Fibroblast of upper back skin (primary cell): ENCODE measurements at places on chromosomes 12 and 14.

DNA sequence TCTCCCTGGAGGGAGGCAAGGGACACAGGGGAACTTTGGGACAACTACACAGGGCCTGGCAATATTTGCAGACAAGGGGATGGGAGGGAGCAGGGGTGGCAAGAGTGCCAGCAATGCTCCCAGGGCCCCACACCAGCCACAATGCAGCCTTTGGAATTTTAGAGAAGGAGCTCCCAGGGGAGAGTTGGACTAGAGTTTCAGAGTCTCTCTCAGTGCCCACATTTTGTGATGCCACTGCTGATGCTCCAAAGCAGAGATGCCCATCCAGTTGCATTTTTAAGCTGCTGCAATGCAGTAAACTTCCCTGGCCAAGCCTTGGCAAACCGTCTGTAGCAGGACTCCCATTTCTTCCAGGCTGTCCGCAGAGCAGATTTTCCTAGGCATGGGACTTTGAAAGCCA lies 98.9 kb downstream of the ZFP36L1 start:
- no peak for DNase-seq

DNA sequence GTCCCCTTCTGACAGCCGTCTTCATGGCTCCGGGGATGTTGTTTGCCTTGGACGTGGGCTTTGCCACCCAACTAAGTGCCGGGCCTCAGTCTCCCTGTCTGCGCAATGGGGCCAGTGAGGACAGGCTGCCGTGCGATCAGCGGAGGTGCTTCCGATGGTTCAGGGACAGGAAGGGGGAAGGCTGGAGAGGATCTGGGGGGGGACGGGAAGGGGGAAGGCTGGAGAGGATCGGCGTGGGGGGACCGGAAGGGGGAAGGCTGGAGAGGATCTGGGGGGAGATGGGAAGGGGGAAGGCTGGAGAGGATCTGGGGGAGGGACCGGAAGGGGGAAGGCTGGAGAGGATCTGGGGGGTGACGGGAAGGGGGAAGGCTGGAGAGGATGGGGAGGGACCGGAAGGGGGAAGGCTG lies 3.4 kb downstream of the MMP17 start:
- DNase-seq = peak; percentile 91

DNA sequence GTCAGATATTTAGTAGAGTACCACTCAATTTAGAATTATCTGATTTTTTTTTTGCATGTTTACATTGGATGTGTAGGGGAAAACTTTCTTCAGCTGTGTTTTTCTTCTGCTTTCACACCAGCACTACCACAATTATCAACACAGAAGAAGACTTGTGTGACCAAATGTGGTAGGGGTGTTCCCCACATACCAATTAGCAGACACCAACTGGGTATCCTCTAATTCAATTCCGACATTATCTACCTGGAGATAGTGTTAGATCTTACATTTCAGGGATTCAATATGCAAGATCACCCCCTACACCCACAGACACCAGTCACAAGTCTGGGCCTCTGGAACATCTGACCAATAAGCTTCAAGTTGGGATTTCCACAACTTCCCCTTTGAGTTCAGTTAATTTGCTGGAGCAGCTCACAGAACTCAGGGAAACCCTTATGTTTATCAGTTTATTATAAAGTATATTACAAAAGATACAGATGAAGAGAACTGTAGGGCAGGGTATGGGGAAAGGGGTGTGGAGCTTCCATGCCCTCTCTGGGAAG lies 4.1 kb upstream of the KLRG1 start:
- no peak for DNase-seq

- DNase-seq = no peak
Observed at GRCh38 chr12:459430-460258, at the start of gene B4GALNT3. Gene B4GALNT3, plus strand, starts transcription at chr12:459939. Its CDS starts 438 bp downstream, at chr12:460377.

DNA sequence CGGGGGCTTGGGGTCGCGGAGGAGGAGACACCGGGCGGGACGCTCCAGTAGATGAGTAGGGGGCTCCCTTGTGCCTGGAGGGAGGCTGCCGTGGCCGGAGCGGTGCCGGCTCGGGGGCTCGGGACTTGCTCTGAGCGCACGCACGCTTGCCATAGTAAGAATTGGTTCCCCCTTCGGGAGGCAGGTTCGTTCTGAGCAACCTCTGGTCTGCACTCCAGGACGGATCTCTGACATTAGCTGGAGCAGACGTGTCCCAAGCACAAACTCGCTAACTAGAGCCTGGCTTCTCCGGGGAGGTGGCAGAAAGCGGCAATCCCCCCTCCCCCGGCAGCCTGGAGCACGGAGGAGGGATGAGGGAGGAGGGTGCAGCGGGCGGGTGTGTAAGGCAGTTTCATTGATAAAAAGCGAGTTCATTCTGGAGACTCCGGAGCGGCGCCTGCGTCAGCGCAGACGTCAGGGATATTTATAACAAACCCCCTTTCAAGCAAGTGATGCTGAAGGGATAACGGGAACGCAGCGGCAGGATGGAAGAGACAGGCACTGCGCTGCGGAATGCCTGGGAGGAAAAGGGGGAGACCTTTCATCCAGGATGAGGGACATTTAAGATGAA lies 630 bp downstream of the FOS start:
- DNase-seq = peak; percentile 63

GRCh38 chr12:103996595-103996994 lies 30.9 kb downstream of the TDG start:
- DNase-seq = no peak

GRCh38 chr12:87924149-87924548 lies 105.1 kb downstream of the C12orf50 start:
- peak; percentile 74 for DNase-seq

- DNase-seq = no peak
Observed at GRCh38 chr12:43361031-43361710, 190.8 kb downstream of the ADAMTS20 start.

DNA sequence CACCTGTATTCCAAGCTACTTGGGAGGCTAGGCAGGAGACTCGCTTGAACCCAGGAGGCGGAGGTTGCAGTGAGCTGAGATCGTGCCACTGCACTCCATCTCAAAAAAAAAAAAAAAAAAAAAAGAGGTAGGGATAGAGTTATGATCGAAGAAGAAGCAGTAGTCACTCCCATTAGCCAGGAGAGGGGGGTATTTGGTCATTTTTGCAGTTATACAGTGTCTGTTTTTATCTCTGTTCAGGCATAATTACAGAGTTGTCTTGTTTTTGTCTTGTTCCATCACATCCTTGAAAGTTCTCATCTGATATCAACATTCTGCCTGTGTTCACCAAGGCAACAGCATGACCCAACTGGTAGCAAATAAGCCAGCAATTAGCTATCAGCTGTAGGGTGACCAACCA lies 98.5 kb upstream of the TMPO start:
- DNase-seq = peak; percentile 74

DNA sequence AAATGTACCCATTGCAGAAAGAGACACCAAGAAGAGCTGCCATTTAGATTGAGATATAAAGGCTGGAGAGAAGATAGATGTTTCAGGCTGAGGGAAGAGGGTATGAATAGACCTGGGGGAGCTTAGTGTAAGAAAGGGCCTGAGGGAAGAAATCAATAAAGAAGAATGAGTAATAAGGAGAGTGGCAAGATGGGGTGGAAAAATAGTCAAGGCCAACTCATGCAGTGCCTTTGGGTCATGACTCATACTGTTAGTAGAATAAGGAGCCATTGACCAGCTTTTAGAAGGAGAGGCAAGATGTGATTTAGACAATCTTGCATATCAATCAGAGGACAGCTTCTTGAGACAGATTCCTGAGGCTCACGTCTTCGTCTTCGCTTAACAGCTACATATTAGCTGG lies 287.5 kb downstream of the DUSP6 start:
- DNase-seq = peak; percentile 39

GRCh38 chr12:81084811-81085350 lies 7.0 kb downstream of the ACSS3 start:
- peak; percentile 21 for DNase-seq

DNA sequence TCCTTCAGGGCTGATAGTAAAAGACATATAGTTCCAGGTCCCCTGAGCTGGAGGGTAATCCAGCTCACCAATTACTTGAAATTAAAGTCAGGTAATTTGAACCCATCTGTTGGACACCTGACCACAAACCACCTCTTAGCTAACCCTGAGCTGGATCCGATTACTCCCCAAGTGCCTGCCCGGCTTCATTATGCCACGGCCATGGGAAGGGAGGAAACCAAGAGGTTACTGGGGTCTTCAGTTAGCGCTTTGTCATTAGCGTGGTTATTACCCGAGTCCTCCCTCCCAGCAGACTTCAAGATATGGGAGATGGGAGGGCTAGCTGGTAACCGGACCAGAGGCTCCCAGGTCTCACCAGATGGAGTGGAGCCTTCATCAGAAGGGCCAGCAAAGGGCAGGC lies 1071.4 kb downstream of the BCL11B start:
- no peak for DNase-seq

GRCh38 chr14:104903990-104904389 lies 20.7 kb upstream of the PLD4 start:
- DNase-seq = no peak

DNA sequence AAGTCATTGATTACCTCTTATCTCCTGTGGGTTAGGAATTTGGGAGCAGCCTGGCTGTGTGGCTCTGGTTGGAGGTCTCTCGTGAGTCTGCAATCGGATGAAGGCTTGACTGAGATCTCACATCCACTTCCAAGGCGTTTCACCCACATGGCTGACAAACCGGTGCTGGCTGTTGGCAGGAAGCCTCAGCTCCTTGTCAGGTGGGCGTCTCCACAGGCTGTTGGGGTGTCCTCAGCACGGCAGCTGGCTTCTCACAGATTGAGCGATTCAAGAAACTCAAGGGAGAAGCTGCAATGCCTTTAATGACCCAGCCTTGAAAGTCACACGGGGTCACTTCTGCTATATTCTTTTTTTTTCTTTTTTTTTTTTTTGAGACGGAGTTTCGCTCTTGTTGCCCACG lies 28.6 kb upstream of the CORO1C start:
- DNase-seq = no peak

GRCh38 chr12:44847403-44847802 lies 28.7 kb downstream of the NELL2 start:
- DNase-seq = no peak

- peak; percentile 15 for DNase-seq
Observed at GRCh38 chr12:61993734-61994345, 266.4 kb upstream of the USP15 start.

DNA sequence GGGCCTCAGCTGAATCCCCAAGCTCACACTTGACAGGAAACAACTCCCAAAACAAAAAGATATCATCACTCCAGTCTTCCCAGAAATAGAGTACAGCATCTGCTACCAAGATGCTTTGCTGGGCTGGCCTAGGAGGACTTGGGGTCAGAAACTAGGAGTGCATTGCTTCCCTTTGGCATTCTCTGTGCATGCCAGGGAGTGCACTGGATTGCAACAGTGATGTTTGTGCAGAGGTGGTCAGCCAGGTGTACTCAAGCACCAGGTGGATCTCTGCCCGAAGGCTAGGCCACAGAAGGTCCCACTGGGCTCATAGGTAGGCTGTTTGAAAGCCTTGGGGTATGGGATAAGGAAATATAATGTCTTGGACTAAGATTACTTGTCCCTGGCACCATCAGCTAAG lies 51.1 kb downstream of the RAB35 start:
- no peak for DNase-seq

GRCh38 chr14:64860039-64860438 lies 19.7 kb downstream of the SPTB start:
- DNase-seq = no peak

GRCh38 chr12:118398940-118399339 lies 22.6 kb downstream of the SUDS3 start:
- DNase-seq = no peak

DNA sequence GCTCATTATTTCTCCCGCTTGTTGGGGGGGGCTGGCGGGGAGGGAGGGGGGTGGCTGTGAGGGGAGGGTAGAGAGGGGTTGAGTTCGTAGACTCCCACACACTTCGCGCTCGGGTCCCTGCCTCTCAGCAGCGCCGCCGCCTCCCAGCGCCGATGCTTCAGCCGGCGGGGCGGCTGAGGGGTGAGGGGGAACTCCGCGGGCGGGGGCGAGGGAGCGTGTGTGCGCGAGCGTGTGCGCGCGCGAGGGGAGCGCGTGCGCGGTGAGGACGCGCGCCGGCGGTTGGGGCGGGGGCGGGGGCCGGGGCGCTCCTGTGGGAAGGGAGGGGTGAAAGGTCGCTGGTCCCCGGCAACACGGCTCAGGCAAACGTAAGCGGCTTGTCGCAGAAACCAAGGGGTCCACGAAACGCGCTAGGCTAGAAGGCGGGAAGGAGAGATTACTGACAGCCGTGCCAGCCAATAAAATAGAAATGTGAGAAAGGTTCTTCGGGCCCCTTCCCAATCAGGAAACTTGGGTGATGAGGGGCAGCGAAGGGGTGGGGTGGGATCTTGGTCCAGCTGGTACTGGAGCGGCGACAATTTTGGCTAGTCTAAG lies 343 bp upstream of the NOVA1 start:
- peak; percentile 91 for DNase-seq

- peak; percentile 63 for DNase-seq
Observed at GRCh38 chr12:42568952-42569915, 20.3 kb downstream of the PRICKLE1 start.

- peak; percentile 79 for DNase-seq
Observed at GRCh38 chr12:1644534-1645438, 15.8 kb downstream of the WNT5B start.

GRCh38 chr12:95147866-95148265 lies 69.4 kb downstream of the FGD6 start:
- no peak for DNase-seq

- no peak for DNase-seq
Observed at GRCh38 chr14:92341791-92342190, 18.8 kb downstream of the SLC24A4 start.

DNA sequence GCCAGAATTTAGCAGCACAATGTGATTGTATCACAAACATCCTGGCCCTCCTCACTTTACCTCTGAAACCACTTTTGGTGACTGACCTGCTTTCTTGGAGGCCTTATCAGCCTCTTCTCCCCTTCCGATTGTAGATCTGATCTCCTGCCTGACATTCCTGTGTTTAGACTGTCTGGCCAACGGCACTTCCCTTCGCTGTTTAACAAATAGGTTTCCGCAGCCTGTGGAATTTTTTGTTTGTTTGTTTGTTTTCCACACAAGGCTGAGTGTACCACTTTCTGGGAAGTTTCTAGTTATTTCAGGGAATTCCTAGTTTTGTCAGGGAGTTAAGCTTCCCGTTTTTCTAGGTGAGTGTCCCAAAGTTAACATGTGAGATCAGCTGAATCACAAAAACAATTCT lies 65.9 kb upstream of the CDKN3 start:
- DNase-seq = no peak

- DNase-seq = no peak
Observed at GRCh38 chr12:66048835-66049537, 81.6 kb downstream of the LLPH start.

GRCh38 chr12:76153616-76154015 lies 69.1 kb upstream of the NAP1L1 start:
- no peak for DNase-seq

DNA sequence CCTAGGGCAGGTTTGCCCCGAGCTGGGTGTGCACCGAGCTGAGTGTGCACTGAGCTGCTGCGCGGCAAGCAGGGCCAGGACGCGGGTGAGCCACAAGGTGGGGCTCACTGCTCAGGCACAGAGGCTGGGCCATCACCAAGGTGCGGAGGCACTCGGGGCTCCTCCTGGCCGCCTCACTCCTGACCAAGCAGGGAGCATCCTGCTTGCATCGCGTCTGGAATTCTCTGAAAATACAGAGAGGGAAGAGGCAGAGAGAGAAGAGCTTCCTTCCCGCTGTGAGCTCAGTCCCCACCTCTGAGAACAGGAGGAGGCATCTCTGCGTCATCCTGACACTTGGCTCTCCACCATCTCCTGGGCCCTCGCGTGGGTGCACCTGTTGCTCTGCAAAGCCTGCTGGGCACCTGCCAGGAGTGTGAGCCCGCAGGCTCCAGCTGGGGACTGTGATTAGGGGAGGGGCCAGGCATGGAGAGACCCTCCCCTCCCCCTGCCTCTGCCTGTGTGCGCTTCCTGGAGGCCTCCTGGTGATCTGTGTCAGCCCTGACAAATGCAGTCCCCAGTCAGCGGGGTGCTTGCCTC lies 116.3 kb downstream of the GLT1D1 start:
- DNase-seq = no peak

GRCh38 chr14:81382517-81383225 lies 17.5 kb downstream of the STON2 start:
- DNase-seq = no peak
